CD4-positive, CD25-positive, alpha-beta regulatory T cell (primary cell): ENCODE measurements at places on chromosomes 2 and 18. TPM values are rescaled to one million over a fixed set of nuclear protein-coding genes. Genes with fewer than 3 reads are reported as not detected.

DNA sequence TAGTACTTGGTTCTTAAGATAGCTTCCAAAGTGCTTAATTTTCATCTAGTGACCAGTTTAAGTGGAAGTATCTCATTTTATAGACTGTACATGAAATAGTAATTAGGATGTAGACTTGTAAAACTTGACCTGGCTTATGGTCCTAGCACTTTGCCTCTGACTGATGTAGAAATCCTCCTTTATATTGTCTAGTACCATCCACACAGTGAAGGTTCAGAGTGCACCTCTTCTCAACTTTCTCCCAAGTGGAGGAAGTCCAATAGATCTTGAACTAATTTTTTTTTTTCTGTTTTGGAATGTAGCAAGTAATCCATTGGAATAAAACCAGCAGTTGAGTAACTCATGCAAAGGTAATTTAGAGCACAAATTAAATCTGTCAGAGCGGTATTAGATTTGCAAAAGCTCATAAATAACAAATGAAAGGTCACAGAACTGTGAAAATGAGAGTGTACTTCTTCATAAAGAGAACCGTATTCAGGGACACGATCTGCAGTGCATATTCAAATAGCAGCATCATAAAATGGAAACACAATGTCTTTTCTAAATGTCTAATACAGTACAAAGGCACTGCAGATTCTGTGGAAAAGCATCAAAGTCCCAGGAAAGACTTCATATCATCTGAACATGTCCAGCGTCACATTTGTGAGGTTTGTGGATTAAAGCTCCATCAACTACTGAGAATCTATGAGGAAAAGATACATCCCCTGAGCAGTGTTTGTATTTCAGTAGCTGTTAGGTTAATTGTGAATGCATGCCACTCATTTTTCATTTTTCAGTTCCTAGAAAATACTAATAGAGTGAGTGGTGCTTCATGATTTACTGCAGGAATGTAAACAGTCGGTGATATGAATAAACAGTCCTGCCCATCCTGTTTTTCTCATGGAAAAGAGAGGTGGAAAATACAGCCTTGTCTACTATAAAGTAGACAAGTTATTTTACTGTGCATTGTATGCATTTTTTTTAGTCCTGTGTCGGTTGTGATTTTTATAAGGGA, 100.7 kb downstream of the LYPD6 start:
- H3K4me3 ChIP-seq: no peak overlapping the region
- H3K36me3 ChIP-seq: no peaks in the 10 kb centered on the region
- no peak for DNase-seq
- no peaks in the 10 kb centered on the region for H3K4me1 ChIP-seq
- no peaks in the 10 kb centered on the region for H3K27me3 ChIP-seq

- no peaks in the 10 kb centered on the region for H3K4me1 ChIP-seq
- no peak overlapping the region for H3K4me3 ChIP-seq
- H3K36me3 ChIP-seq: no peaks in the 10 kb centered on the region
- no peak overlapping the region for H3K27ac ChIP-seq
- no peak for DNase-seq
Observed at GRCh38 chr2:60303680-60304079, 249.8 kb downstream of the BCL11A start.

GRCh38 chr2:161104054-161104553, 56.1 kb upstream of the TANK start:
- H3K36me3 ChIP-seq: no peaks in the 10 kb centered on the region
- peaks cover 13% of the 10 kb centered on the region for H3K4me1 ChIP-seq
- no peaks in the 10 kb centered on the region for H3K27me3 ChIP-seq
- DNase-seq: peak; percentile 8

DNA sequence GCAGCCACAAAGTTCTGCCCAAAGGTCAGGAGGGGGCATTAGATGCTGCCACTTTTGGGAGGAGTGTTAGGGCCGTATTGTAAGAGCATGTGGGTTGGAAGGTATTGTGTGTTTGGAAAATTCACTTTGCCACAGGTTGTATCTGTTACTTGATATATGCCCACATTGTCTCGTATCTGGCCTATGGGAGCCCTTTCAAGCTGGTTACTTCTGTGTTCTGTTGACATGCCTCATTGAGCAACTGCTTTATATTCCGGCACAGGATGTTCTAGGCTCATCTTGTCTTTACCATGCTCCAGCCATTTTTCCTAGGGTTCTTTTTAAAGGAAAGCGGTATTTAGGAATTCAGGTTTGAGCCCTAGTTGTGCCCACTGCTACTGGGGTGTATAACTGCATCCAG, 6.0 kb downstream of the ADNP2 start:
- no peak overlapping the region for H3K4me3 ChIP-seq
- no peak for DNase-seq
- no peaks in the 10 kb centered on the region for H3K27me3 ChIP-seq
- peaks cover 21% of the 10 kb centered on the region for H3K36me3 ChIP-seq
- peaks cover 18% of the 10 kb centered on the region for H3K4me1 ChIP-seq
- H3K27ac ChIP-seq: no peak overlapping the region

DNA sequence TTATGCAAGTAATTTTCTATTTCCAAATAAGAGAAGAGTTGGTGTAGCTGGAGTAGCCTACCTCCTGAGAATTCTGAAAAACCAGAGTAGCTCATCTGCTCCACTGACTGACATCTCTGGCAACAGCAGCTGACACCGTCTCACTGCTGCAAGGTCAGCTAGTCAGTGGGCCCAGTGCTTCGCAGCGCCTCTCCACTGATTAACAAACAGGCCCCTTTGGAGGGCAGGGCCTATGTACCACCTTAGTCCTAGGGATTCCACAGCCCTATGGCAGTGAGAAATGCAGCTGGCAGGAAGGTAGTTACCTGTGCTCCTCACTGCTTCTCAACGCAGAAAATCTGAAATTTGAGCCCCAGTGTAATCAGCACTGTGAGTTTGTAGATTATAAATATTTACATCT, 97.5 kb downstream of the DLGAP1 start:
- no peak overlapping the region for H3K4me3 ChIP-seq
- H3K27me3 ChIP-seq: no peaks in the 10 kb centered on the region
- H3K4me1 ChIP-seq: no peaks in the 10 kb centered on the region
- no peak overlapping the region for H3K27ac ChIP-seq
- no peak for DNase-seq

DNA sequence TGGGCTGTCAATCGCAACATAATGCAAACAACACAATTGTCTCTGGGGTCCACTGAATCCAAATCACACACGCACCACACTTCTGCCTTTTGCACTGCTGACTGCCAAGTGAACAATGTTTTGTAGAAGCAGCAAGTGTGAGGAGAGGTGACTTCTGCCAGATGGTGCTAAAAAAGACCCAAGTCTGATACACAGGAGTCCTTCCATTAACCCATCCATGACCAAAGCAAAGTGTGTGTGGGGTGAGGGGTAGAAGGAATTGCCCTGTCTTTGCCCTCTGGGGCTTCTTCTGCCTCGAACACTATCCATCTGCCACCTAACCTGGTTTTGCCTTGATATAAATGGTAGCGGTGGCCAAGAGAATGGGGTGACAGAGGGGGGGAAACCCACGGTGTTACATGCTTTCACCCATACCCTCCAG, 50.0 kb downstream of the C2orf42 start:
- H3K27ac ChIP-seq: peak overlapping the region; percentile 99
- peaks cover 64% of the 10 kb centered on the region for H3K4me1 ChIP-seq
- peak overlapping the region; percentile 68 for H3K4me3 ChIP-seq
- H3K36me3 ChIP-seq: no peaks in the 10 kb centered on the region
- H3K27me3 ChIP-seq: no peaks in the 10 kb centered on the region
- no peak for DNase-seq

UGT1A4 gene
- polyA plus RNA-seq: not detected

VAMP5 gene
- polyA plus RNA-seq: 155 TPM

DNA sequence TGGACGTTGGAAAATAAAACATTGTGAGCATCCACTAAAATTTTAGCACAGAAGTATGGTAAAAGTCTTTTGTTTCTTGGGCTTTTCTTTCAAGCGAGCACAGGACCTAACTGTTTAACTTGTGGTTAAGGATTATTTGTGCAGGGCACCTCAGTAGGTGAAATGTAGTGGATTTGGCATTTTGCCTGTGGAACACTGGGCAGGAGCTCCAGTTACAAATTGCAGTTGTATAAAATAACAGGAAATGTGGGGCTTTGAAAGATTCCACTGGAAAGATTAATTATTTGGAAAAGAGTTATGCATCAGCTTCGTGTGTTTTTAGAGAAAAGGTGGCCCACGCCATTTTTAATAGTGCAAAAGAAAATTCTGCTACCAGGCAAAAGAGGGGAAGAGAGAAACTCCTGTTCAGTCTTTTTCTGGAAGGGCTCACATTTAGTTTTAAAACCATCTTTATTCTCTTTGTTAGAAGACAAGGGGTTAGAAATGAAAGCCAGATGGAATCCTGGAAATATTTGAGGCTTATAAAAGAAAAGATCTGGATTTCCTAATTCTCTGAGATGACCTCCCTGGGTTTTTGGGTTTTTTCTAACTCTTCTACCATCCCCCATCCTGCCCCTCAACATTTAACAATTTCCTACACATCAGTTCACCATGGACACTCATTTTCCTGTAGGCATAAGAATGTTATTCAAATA, 144.3 kb upstream of the SERTAD2 start:
- H3K27me3 ChIP-seq: peaks cover 19% of the 10 kb centered on the region
- no peak overlapping the region for H3K4me3 ChIP-seq
- no peaks in the 10 kb centered on the region for H3K4me1 ChIP-seq
- no peaks in the 10 kb centered on the region for H3K36me3 ChIP-seq
- H3K27ac ChIP-seq: no peak overlapping the region

- no peaks in the 10 kb centered on the region for H3K27me3 ChIP-seq
- peaks cover 3% of the 10 kb centered on the region for H3K36me3 ChIP-seq
- no peak for DNase-seq
- no peak overlapping the region for H3K27ac ChIP-seq
Observed at GRCh38 chr2:109435901-109436598, 177.7 kb downstream of the SEPTIN10 start.

DNA sequence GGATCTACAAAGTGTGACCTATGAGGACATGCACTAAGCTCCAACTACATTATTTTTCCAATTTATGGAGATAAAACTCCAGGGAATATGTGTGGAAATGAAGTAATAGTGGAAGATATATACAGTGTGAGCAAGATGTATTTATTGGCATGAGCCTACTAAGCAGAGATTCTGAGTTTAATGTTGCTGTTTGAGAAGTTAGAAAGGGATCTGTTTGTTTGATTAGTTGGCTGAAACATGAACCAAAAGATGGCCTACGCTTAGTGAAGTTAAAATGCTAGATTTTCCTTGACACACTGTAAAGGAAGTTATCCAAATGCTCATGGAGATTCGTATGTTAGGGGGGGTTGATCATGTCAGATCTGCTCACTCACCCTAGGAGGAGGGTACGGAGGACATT, 621.7 kb downstream of the TMEM182 start:
- no peaks in the 10 kb centered on the region for H3K27me3 ChIP-seq
- H3K27ac ChIP-seq: no peak overlapping the region
- no peak for DNase-seq
- no peak overlapping the region for H3K4me3 ChIP-seq
- no peaks in the 10 kb centered on the region for H3K4me1 ChIP-seq

REEP1 gene
- polyA plus RNA-seq: not detected

GRCh38 chr18:13173578-13174145, 44.9 kb upstream of the LDLRAD4 start:
- H3K27ac ChIP-seq: no peak overlapping the region
- DNase-seq: no peak

ZEB2 gene
- polyA plus RNA-seq: 0.37 TPM

GRCh38 chr2:12694990-12695774, 21.6 kb upstream of the TRIB2 start:
- H3K27ac ChIP-seq: no peak overlapping the region
- no peaks in the 10 kb centered on the region for H3K36me3 ChIP-seq
- no peaks in the 10 kb centered on the region for H3K27me3 ChIP-seq
